Activated T-helper 2 cell treated with anti-CD3 and anti-CD28 coated beads, Interferon-gamma antibody, Interleukin-2, Interleukin-4, amounts not matched to agents 10 μg/mL and 5 μg/mL and 100 μg/mL, durations not matched to agents 14 hours and 24 hours and 36 hours (primary cell): ENCODE measurements at places on chromosomes 4 and X.

GRCh38 chrX:119573840-119574393 lies 446 bp upstream of the UBE2A start:
- no peak for DNase-seq

GRCh38 chr4:52996261-52997131 lies 134.4 kb downstream of the RASL11B start:
- no peak for DNase-seq

DNA sequence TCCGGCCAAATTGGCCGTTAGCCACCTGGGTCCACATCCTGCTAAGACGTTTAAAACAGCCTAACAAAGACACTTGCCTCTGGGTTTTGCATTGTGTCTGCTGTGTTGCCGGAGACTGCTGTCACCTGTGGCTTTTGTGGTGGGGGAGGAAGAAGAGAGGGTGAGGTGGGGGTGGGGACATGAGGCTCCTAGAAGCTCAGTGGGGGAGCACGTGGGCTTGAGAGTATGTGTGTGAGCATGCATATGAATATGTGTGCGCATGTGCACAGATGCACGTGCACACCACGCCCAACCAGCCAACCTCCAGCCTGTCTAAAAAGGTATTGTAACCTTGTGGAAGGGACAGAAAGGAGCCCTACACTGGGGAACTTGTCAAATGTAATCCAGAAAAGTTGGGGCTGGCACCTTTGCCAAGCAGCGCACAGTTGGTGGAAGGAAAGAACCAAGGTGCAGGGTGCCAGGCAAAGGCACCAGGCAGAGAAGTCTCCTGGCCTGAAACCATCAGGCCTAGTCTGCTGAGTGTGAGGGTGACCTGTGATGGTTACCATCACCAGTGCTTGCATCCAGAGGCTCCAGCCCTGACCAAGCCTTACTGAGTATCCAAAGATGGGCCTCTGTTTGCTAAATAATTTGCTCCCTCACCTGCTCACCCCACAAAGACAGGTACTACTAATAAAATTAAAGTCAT lies 10.1 kb upstream of the SASH3 start:
- DNase-seq, result peak; percentile 70

DNA sequence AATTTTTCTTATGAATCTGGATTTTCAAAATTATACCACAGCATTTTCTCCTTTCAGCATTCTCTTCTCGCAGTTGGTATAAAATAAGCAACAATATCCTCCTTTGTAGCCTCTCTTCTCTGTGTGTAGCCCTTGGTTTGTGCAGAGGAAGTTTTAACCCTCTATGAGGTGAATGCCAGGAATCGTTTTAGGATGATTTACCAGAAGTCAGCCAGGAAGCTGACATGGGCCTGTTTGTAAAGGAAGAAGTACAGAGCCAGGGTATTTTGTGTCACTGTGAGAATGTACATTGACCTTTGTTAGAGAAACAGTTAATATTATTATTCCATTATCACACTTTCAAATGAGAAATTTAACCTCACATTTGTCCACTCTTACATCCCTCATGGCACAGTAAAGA lies 88.9 kb upstream of the RPL34 start:
- no peak for DNase-seq

GRCh38 chr4:103050736-103051436 lies 25.7 kb downstream of the SLC9B2 start:
- DNase-seq, result no peak

GRCh38 chrX:142804085-142804484 lies 221.6 kb upstream of the SPANXN4 start:
- no peak for DNase-seq

- DNase-seq, result no peak
Measured at GRCh38 chr4:150135134-150135772, 57.0 kb downstream of the DCLK2 start.

DNA sequence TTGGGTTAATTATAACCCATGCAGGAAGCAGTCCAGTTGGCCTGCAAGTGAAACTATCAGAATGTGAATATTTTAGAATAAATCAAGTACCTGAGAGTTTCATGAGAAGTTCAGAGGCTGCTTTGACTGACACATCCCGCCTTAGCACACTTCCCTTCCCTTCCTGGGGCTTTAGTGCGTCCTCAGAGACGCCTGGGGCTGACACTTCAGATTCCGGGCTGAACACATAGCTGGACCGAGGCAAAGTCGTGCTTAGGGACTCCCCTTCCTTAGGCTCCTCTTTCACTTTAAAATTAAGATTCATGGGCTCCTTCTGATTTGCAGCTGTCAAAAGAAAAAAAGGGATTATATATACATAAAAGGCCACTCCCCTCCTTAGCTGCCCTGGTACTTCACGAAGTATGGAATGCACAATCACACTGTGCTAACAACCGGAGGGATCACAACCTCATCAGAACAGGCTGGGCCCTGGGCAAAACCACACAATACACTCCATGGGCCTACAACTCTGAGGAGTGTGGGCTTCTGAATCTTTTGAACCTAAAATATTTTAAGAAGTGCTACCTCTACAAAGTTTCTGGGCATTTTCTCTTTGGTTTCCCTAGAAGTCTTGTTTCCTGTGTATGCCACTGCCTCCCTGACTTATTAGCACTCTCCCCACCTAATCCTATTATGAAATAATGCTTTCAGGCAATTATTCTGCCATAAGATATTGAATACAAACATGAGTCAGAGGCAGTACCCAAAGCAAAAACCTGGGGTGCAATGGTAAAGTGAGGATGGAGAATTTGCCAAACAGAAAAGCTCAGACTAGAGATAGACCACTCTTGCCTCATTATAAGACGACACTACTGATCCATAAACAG lies 68.2 kb downstream of the ZNF827 start:
- no peak for DNase-seq

DNA sequence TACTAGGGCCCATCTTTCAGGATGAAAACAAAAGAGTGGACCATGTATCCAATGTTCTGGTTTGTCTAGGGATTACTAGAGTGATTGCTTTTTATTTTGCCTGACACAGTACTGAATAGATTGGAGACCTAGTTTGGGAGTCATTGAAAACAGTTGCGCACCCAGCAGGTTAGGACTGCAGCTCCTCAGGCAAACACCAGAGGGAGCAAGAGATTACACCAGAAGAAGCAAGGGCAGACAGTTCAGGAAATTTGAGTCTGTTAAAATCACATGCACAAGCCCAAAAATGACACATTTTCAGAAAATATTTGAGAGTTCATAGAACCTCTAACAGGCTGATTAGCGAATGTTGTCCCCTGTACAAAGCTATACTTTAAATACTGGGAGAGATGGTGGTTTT lies 55.6 kb downstream of the CYLC1 start:
- DNase-seq, result no peak

DNA sequence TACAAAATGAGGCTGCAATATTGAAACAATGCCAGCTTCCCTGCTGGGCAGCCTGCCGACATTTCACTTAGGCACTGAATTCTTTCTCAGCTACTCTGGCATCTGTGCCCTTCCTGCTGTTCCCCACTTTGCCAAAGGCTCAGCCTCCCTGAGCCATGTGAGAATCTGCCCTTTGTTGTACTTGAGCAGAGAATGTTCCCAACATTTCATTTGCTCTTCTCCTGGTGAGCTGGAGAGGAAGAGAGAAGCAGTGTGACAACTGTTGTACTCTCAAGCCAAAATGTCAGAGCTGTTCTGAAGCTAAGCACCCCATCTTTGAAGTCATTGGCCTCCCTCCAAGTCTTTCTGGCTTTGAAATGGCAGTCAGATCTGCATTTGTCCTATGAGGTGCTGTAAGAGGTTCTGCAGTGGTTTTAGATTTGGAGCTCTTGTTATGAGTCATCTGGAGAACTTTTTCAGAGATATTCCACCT lies 32.5 kb downstream of the LANCL3 start:
- no peak for DNase-seq

DNA sequence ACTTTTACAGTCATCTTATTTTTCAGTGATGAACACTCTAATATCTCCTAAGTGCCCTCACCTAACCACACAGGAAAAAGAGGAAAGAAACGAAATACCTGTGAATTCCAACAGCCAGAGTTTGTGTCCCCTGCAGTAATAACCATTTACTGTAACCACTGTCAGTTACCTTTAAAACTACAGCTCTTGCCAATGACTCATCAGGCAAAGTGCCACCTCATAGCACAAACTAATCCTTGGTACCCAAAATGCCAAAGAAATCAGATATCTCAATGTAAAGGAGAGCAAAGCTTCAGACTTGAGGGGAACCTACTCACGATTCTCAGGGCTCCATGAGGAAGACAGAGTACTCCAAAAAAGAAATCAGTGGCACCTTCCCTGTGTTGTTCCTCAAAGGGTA lies 146.5 kb downstream of the NDST3 start:
- DNase-seq, result no peak

DNA sequence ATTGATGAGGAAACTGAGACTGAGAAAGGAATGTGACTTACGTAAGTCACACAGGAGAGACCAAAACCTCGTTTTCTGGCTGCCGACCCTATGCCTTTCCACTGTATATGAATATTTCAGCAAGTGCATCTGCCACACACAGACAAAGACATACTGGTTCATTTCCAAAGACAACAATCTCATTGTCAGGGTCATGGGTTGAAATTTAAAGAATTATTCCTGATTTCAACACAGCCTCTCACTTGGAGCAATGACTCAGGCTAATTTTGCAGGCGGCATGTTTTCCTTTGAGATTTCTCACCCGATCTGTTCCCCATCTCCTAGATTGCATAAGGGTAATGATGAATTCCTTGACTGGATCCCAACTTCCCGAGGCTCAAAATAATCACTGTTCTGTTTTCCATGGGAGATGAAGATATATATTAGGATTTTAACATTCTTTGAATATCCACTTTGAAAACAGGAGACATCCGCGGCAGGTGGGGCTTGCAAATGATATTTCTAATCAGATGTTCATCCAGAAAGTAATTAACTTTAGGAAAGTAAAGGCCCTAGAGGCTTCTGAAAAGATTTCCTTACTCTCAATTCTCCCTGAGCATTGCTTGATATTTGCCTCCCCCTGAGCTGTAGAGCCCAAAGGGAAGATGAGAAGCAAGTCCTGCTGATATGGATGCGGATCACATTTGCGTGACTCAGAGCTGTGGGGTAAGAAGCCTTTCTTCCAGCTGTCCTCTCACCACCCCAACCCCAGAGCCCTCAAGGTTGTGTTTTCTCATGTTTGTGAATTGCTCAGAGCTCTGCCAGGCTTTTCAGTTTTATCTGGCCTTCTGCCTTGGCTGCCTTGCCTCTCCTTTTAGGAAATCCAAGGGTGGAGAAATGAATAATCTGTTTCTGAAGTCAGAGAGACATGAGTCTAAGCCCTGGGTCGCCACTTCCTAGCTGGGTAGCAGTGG lies 361.1 kb upstream of the BOD1L1 start:
- DNase-seq, result no peak

DNA sequence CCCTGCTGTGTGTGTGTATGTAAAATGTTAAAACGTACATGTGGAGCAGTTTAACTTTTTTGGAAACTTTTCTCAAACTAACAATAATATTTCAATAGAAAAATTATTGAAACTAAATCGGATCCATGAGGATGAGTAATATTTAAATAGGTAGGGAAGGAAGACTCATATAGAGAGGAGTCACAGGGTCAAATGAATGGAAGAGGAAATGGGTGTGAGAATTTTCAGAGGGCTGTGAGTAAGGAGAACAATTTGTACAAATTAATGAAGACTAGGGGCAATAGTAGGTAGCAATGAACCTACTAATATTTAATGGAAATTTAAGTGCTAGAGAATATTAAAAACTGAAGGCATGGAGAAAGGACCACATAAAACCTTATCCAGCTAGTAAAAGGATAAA lies 290.7 kb upstream of the PCDH18 start:
- no peak for DNase-seq

DNA sequence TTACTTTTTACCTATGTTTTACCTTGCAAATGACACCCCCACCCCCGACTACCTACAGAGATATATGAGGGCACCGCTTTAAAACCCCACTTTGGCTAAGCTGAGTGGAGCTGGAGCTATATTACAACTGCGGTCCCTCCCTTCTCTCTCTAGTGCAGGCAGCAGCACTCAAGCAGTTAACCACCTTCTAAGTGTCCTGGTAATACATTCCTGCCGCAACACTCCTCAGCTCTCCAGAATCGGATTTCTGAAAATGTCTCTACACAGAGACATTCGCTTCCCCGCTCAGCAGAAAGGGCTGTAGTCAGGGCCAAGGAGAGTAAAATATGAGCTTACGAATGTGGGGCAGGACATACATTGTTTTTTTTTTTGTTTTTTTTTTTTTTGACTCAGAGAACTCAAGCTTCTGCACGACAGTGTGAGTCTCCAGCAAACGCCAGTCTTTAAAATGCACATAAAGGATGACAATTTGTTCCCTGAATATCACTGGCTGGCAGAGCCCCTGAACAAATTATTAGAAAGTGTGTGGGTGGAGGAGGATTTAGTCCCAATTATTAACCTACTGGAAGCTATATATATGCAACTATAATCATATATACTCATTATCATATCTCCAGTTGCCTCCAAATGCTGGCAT lies 287.0 kb upstream of the TET2 start:
- no peak for DNase-seq

DNA sequence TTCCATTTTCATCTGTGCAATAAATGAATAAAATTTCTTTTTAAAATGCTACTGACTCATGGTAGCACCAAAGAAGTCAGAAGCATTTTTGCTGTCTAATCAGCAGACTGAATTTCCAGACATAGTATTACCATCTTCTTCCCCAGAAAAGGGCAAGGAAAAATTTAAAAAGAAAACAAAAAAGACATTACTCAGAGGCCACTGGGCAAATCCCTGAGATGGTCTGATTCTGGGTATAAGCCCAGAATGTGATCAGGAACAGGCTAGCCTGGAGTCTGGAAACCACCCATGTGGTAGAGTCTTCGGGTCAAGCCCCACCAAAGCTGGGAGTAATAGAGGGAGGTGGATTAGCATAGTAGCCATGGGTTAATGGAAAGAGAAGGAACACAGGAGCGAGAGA lies 342.8 kb downstream of the FBXW7 start:
- DNase-seq, result no peak

- DNase-seq, result no peak
Measured at GRCh38 chr4:1556541-1557220, 127.4 kb downstream of the FAM53A start.

- no peak for DNase-seq
Measured at GRCh38 chrX:68249401-68249831, 183.9 kb downstream of the OPHN1 start.

- DNase-seq, result peak; percentile 23
Measured at GRCh38 chr4:110198435-110199416, at the start of gene ELOVL6. Gene ELOVL6 (minus strand): TSS chr4:110198615. CDS start chr4:110198335, 280 bp downstream.

GRCh38 chrX:28022371-28022770 lies 41.1 kb upstream of the DCAF8L1 start:
- no peak for DNase-seq

- DNase-seq, result no peak
Measured at GRCh38 chrX:110847334-110847733, 51.7 kb upstream of the CHRDL1 start.
